NCI-H187 (cell line): ENCODE measurements at places on chromosomes 7 and 10.
A peak's percentile ranks its signal among the peaks of the same experiment; 100 is the strongest.

DNA sequence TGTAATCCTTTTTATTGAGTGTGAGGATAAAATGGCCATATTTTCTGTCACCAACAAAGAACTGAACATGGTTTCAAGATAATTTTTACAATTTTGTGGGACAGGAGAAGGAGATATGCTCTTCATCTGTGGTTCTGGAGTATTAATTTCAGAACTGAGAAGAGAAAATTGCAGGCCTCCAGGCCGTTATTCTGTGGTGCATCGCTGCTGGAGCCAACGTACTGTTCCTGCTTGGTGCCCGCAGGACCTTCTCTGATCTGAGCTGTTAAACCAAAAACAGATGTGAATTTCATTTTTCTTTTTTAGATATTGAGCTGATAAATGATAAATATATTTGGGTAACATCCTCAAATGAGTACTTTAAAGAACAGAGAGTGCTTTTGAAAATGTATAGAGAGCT, 63.9 kb downstream of the IKZF1 start:
- DNase-seq = no peak

DNA sequence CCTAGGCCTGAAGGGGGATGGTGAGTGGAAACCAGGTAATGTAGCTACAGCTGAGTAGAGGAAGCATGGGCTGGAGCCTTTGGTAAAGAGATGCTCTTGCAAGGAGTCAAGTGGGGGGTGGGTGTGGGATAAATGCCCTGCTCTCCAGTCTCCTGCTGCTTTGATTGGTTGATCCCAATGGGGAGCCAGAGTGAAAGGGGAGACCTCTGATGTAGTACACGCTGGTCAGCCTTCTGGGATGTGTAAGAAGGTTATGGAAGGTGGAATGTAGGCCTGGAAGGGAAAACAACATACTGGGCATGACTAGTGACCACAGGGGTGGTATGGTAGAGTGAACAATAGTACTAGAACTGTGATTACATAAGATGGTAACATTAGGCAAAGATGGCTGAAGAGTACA, 44.3 kb downstream of the TET1 start:
- DNase-seq = no peak

DNA sequence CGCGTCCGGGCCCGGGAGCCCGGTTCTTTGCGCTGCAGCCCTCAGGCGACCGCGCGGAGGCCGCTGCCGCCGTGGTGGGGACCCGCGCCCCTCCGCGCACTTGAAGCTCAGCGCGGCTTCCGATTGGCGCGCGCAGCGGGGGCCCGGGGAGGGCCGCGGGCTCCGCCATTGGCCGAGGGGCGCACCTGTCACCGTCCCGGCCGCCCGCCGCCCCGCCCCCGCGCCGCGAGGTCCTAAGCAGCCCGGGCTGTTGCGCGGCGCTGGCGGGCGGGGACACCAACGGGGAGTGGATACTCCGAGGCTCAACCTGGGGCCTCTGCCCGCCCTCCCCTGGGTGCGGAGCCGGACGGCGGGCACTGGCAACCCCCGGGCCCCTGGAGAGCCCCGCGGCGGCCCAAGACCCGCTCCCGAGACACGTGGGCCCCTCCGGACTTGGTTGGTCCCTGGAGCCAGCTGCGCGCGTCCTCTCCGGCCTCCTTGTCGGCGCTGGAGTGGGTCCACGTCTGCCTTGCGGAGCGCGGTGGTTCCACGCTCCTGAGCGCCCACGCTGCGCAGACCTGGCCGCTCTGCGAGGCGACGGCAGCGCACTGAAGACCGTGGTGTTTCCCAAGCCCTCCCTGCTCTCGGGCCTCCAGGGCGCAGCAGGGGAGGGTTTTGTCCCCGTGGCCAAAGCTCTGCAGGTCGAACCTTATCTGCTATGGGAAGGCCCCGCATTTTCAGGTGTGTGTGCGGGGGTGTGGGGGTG, at the start of gene MNX1:
Gene MNX1, minus strand, starts transcription at position 76 of the 745 bp plus-strand sequence. CDS start 313 bp downstream, outside the sequence.
- peak; percentile 83 for DNase-seq

DNA sequence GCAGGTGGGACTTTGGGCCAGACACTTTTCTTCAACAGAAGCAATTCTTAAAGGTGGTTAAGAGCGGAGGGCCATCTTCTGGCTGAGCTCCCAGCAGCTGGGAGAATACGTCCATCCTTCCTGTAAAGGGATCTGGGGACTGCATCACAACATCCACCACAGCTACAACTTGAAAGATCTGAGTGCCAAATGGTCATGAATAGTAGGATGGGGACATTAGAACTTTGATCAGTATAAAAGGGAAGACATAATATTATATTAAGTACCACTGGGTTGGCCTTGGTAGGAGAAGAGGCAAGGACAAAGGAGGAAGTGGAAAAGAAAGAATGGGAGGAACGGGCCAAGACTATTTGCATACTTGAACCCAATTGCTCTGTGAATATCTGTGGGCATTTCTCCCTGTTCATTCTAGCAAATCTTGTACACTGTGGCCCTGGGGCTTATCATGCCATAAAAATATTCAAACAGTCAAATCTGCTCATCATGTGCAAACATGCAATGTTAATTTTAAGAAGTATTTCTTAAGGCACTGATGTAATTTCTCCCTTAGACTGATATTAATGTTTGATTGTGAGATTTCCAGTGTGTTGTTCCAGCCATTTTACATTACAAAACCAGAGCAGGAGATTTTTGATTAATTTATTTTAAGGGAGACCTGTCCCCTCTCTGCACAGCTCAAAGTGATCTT, 65.5 kb upstream of the CREB5 start:
- no peak for DNase-seq

DNA sequence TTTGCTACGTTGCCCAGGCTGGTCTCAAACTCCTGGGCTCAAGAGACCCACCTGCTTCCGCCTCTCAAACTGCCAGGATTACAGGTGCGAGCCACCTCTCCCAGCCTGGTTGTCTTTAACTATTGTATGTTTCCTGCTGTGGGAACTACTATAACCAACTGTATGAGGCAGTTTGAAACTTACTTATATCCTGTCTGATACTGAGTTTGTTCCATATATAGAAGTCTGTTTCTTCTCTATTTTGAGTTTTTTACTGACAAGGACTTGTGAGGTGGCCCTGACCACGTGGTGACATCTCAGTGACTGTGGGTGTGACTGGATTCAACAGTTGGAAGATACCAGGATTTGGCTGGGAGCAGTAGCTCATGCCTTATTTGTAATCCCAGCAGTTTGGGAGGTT, 14.2 kb downstream of the FBH1 start:
- no peak for DNase-seq

- DNase-seq = no peak
Measured at GRCh38 chr7:476736-477360, 42.8 kb downstream of the PDGFA start.

GRCh38 chr7:3790803-3791202, 489.8 kb downstream of the SDK1 start:
- DNase-seq = no peak

- no peak for DNase-seq
Measured at GRCh38 chr10:103127241-103127640, 65.8 kb downstream of the NT5C2 start.

GRCh38 chr10:689121-689451, 382 bp downstream of the DIP2C start:
- no peak for DNase-seq

GRCh38 chr10:86786368-86786767, 29.9 kb downstream of the BMPR1A start:
- DNase-seq = no peak

- no peak for DNase-seq
Measured at GRCh38 chr10:78755877-78756455, 312.8 kb upstream of the ZMIZ1 start.
